T-helper 9 cell (primary cell): ENCODE measurements at places on chromosomes 12 and 14.

GRCh38 chr14:81256289-81256960 lies 35.7 kb upstream of the GTF2A1 start:
- no peak for DNase-seq

- DNase-seq = no peak
These were observed 24.3 kb downstream of the GEMIN2 start for GRCh38 chr14:39138440-39138839.

DNA sequence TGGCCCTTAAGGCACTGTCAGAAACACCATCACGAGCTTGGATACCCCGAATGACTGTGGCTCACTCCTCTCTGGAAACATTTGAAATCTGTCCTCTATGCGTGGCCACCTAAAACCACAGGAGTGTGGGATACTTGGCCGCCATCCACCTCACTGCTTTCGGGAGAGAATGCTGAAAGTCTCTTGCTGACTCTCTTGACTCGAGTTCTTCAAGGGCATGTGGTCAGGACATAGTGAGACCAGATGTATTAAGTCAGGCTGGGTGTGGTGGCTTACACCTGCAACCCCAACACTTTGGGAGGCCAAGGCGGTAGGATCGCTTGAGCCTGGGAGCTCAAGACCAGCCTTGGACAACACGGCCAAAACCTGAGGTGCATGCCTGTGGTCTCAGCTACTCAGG lies 174.7 kb upstream of the ALG10B start:
- DNase-seq = no peak

DNA sequence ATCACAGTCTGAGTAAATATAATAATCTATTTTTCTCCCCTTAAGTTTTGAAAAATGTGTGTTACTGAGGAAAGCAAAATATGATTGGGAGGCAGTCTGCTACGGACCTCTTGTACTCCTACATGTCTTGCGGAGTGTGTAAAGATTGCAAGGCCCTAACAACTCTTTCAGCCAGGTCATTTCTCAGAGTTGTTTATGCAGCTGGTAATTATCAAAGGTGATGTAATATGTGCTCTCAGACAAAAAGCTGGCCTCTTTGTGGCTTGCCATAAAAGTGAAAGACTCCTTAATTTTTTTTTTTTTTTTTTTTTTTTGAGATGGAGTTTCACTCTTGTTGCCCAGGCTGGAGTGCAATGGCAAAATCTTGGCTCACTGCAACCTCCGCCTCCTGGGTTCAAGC lies 40.5 kb upstream of the MON2 start:
- no peak for DNase-seq

DNA sequence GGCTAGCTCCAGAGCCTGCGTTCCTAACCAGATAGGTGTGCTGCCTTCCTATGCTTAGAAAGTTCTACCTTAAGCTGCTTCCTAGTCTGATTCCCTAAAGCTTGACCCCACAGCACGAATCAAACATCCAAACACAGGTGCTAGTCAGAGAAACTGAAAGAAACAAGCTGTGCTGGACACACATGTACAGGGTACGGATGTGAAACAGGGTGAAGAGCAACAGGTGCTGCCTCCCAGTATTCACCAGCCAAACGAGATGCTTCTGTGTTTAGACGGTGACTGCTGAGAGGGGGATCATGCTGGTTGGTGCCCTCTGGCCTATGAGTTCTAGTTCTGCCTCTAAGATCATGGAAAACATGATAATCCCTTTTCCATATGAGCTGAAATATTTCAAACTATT lies 105.3 kb downstream of the GRIP1 start:
- DNase-seq = no peak

DNA sequence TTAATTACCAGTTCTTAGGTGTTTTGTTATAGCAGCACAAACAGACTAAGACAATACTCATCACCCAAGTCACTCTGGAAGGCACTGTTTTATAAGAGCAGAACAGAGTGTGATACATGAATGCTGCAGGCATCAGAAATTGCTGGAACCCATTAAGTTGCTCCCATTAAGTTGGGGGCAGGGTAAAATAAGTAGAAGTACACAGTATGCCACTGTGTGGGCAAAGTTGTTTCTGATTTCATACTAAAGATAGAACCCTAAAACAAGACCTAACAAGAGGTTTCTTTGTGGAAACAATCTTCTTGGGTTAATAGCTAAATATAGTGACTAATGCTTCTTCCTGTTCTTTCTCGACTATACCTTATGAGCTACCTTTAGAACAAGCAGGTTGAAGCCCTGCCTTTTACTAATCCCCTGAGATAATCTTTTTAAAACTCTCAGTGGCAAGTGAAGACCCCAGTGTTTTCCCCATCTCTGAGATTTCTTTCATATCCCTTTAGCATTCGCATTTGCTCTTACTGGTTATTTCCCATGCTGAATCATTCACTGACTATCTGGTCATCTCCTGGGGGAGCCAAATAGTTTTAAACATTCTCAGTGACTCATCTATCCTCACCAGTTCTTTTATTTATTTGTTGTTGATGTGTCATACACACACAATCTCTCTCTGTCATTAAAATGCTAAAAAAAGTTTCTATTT lies 52.3 kb downstream of the SOCS2 start:
- DNase-seq = no peak

GRCh38 chr12:2451025-2451424 lies 343.7 kb upstream of the FKBP4 start:
- DNase-seq = no peak

- DNase-seq = no peak
These were observed 155.6 kb upstream of the DAAM1 start for GRCh38 chr14:59032826-59033225.

- DNase-seq = no peak
These were observed 571.5 kb upstream of the FBXO33 start for GRCh38 chr14:40003773-40004172.

DNA sequence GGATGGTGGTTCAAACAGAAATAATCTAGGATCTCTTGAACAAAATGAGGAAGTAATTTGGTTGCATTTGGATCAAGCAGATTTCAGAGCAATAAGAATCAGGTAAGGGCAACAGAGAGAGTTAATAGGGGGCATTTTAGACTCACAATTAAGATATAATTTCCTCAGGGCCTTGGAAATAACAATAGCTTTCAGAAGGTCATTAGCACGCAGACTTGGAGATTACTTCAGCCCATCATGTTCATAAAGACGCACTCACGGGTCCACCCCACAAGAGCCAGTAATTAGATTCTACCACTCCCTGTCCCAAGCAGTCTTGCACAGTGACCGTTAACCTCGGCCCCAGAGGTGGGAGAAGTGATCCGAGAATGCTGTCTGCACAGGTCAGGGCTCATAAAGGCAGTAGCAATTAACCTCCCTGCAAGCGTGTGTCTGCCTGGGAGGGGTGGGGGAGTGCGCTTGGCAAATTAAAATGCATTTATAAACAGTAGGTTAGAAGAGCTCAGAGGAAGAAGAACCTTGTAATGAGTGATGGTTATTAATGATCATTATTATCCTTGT lies 125.7 kb upstream of the CCDC196 start:
- no peak for DNase-seq

- DNase-seq = no peak
These were observed 54.2 kb upstream of the JDP2 start for GRCh38 chr14:75373616-75374015.

DNA sequence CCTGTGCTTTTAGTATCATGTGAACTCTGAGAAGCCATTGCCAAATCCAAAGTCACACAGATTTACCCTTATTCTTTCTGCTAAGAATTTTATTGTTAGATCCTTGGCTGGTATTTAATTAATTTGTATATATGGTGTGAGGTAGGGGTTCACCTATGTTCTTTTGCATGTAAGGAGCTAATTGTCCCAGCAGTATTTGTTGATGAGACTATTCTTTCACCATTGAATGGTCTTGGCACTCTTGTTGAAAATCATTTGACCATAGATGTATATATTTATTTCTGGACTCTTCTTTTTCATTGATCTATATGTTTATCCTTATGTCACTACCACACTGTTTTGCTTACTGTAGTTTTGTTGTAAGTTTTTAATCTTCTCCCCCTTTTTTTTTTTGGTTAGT lies 26.2 kb downstream of the G2E3 start:
- no peak for DNase-seq

DNA sequence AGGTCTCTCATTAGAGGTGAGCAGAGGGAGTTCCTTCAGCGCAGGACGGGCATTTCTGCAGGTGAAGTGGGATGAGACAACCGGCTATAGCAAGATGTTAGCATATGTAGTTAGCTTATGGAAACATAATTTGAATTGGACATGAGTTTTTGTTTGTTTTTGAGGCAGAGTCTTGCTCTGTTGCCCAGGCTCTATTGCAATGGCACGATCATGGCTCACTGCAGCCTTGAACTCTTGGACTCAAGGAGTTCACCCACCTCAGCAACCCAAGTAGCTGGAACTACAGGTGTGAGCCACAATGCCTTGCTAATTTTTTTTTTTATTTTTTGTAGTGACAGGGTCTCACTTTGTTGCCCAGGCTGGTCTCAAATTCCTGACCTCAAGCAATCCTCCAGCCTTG lies 69.2 kb downstream of the RCOR1 start:
- no peak for DNase-seq

GRCh38 chr14:93732524-93732923 lies 55.8 kb downstream of the PRIMA1 start:
- DNase-seq = no peak

- no peak for DNase-seq
These were observed 128.2 kb downstream of the TMEM117 start for GRCh38 chr12:43964033-43964432.

DNA sequence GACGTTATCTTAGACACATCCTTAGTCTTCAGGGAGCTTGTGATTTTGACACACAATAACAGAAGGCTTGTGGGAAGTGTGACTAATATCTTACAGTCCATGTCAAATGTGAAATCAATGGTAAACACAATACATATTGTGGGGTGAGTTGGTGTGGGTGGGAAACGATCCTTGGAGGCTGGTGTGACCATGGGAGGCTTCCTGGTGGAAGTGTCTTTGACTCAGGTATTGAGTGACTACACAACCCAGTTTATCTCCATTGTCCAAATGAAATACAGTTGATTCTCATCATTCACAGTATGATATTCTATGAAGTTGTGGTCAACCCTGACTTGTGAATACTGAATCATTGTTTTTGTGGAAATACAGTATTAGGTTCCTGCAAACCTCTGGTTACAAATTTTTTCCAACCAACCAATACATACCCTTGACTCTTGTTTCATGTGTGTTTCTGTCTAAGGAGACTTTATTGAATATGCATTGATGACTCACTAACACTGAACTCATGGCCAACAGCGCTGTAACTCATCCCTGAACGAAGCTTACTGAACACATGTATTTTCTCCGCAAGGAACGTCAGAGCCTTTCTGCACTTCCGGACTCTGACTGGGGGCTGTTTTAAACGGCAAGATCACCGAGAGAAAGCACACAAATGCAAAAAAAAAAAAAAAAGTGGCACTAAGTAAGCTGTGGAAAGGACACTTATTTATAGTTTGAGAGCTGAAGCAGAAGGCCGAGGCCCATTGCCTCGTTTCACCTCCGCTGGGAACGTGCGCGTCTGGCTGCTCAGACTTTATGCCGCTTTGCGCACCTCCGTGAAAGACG lies 59.0 kb downstream of the CLMN start:
- DNase-seq = no peak

GRCh38 chr12:12721176-12721751 lies 4.1 kb downstream of the CDKN1B start:
- DNase-seq = no peak

DNA sequence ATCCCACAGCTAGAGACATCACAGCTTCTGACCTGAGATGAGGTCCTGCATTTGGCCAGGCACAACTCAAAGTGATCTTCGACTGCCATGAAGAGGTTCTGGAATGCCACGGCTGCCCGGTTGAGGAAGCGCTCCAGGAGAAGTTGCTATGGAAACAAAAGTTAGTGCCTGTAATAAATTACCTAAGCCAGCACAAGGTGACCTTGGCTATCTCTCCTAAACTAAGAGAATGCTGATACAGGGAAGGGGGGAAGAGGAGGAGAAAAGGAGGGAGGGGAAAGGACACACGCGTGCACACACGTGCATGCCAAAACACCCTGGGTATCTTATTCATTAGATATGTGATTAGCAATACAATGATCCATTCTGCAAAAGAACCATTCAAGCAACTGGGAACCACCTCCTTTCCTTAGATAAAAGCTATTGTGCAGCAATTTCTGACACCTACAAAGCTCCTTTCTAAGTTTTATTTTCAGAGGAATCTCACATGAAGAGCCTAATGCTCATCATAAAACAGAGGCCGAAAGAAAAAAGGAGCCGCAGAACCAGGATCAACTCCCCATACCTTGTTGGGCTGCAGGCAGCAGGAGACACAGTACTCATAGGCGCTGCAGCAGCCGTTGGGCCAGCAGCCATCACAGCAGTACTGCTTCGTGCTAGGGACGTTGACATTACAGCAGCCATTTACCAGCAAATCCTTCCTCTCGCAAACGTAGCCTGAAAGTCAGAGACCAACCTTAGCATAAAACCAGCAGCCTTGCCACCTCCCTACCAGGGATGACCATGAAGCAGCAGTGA lies 17.9 kb downstream of the SPRING1 start:
- DNase-seq = no peak

GRCh38 chr14:104869669-104870367 lies 4.8 kb downstream of the CEP170B start:
- DNase-seq = no peak

GRCh38 chr12:49357103-49357678 lies 10.1 kb upstream of the SPATS2 start:
- no peak for DNase-seq

DNA sequence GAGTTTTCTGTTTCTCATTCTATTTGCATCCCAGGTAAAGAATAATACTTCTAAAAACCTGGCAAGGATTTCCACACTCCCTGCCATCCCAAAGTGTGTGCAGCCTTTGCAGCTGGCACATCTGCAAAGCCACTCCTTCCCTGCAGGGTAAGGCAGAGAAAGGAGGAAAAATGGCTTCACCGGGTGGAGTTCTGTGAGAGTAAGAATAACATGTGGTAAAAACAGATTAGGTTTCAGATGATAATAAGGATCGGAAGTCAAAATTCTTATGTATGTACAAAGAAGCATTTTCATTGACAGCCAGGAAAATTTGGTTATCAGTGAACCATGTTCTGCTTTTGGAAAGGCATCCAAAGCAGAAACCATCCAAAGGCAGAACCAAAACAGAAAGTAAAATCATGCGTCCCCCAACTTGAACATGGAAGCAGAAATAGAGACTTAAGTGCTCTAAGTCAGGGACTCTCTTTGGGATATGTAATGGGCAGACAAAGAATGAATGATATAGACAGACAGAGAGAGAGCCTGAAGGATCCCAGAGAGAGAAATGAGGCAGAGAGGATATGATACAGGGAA lies 192.6 kb upstream of the CCDC196 start:
- DNase-seq = no peak

- no peak for DNase-seq
These were observed 21.2 kb downstream of the GNG2 start for GRCh38 chr14:51881636-51882035.

- DNase-seq = no peak
These were observed 168.3 kb downstream of the DAD1 start for GRCh38 chr14:22420598-22421186.

DNA sequence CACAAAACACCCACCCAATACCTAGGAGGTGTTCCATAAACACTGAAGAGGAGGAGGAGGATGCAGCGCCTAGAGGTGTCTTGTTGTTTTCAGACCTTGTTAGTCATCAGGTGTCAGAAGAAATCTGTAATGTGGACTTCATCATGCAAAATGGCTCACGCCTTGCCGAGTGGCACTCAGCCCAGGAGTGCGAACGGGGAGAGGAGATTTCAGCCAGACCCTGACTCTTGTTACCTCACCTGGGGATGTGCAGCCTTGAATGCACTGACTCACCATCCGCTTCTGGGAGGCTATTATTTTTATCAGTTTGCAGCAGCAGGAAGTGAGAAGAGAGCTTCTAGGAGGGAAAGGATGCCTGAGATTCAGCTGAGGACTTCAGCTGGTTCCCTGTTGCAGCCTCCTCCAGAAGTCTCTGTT lies 48.2 kb upstream of the PLXNC1 start:
- DNase-seq = no peak

- no peak for DNase-seq
These were observed 14.7 kb downstream of the METTL3 start for GRCh38 chr14:21496453-21496852.
